CD4-positive, alpha-beta T cell treated with Interleukin-15 for 4 hours (primary cell): ENCODE measurements at places on chromosomes 6 and 20.

- no peak for DNase-seq
Measured at GRCh38 chr20:61611401-61612180, 359.5 kb downstream of the CDH4 start.

GRCh38 chr6:31826793-31827285 is 699 bp upstream of the HSPA1B start:
- DNase-seq: no peak

DNA sequence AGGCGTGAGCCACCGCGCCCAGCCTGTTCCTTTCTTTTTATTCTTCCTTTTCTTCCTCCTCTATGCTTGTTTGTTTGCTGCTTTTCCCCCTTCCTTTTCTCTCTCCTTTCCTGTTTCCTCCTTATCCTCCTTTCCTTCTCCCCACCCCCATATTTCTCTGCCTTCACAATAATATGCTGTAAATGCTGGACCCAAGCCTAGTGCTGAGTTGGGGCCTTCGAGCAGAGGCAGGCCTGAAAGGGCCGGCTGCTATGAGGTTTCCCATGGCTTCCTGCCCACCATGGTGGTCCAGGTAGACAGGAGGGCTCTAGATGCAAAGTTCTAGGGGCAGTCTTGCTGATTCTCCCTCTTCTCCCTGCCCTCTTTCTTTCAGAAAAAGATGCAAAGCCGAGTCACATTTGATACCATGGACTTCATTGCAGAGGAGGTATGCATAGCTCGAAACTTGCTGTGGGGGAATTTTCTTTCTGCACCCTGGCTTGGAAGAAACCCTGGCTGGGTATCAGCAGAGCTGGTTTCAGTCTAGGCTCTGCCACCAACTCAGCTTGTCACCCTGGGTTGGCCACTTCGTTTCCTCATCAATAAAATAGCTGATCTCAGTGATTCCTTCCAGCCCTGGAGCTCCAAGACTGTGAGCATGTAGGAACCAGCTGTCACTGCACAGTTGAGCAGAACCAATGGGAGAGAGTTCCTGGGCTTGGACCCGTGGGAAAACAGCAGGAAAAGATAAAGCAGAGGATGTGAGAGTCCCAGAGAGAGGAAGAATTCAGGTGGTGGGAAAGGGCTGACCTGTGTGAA is 7.4 kb downstream of the CNBD2 start:
- no peak for DNase-seq

DNA sequence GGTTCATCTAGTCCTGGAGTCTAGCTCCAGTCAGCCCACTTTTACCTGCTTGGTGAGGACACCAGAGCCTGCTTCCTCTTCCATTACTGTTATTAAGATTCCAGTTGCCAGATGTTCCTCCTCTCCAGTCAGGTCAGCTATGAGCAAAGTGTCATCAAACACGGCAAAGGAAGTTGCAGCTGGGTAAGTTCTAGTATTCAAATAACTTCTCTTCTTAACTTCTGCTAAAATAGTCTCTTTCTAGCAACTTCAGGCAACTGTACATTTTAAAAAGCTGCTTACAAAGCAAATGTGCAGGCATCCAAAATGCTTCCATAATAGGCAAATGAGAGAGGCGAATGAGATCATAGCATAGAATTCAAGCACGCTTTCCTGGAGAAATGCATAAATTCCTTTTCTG is 18.4 kb upstream of the MRPS18A start:
- DNase-seq: no peak

DNA sequence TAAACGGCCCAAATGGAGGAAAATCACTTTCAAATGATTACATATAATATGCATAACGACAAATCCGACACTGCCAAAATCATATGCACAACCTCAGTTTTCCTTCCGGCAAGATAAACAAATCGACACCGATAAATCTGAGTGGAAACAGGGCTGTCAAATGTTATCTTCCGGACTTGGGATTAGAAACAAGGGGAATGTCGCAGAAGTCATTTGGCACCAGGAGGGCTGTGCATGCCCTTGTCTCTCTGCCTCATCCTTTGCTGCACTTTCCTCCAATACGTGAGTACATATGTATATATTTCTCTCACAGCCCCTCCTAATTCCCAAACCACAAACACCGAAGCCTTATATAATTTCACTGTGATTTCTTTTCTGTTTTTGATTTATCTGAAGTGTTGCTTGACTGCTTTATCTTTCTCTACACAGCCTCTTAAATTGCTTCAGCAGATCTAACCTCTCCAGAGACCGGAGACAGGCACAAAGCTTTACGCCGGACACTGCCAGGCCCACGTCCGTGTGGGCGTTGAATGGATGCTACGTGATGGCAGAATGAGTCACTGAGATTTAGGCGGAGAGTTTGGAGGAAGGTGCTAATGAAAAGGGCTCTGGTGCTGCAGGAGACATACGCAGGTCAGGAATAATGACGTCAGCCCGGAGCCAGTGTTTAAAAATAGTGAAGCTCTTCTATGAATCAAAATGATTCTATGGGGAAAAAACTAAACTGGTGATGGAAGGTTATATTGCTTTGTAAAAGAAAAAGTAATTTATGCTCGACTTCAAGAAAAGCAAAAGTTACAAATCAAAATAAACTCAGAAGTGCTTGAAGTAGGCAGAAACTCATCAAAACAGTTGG is 21.0 kb upstream of the PRELID3B start:
- no peak for DNase-seq

GRCh38 chr6:53582963-53583362 is 38.1 kb upstream of the GCLC start:
- no peak for DNase-seq

GRCh38 chr6:16162003-16162402 is 33.1 kb downstream of the MYLIP start:
- DNase-seq: no peak

DNA sequence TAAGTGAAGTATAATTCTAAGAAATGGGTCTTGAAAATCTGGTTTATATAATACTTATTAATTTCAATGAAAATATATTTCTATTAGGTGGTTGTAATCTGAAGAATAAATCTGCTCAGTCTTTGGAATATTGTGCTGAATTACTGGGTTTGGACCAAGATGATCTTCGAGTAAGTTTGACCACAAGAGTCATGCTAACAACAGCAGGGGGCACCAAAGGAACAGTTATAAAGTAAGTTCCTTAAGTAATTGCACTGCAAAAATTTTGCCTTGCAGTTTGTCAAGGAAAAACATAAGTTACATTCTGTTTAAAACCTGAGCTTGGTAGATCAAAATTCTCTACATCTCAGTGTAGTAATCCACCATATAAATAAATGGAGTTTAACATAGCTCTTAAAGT is 106.0 kb downstream of the MYO6 start:
- peak; percentile 24 for DNase-seq

DNA sequence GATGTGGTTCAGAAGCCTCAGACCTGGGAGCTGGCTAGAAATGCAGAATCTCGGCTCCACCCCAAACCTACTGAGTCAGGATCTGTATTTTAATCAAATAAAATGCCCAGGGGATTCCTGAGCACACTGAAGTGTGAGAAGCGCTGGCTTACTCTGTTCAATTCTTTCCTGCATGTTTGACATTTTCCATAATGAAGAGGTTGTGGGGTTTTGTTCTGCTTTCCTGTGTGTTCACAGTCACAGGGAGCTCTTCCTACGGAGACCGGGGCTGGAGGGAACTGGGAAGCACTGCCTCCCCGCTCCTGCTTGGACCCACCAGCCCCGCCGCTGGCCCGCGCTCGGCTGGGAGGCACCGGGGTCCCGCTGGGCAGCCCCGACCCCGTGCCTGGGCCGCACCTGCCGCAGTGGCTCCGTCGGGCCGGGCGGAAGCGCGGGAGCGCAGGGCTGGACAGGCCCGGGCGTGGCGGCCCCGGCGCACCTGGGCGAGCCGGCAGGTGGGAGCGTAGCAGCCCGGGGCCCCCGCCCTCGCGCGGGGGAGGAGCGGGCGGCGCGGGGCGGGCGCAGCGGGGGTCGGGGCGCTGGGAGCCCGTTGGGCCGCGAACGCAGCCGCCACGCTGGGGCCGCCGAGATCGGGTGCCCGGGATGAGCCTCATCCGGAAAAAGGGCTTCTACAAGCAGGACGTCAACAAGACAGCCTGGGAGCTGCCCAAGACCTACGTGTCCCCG is at the start of gene MAPK13:
MAPK13 (plus strand) TSS at position 573 of the 726 bp plus-strand sequence; CDS start at position 643, 70 bp downstream.
- peak; percentile 18 for DNase-seq

DNA sequence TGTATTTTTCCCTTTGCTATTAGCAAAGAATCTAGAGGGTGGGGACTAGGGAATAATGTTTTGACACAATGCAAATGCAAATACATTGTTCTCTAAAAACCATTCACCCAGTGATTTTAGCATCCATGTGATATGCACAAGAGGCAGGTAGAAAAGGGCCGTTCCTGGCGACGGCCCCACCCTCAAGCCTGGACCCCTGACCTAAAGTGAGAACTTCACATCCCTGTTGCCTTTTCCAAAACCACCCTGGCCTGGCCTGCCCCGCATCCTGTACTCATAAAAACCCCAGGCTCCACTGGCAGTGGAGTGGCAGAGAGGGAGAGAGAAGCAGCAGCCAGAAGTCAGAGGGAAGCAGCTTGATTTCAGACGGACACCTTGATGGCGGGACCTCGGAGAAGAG is 48.5 kb downstream of the MAP1LC3A start:
- no peak for DNase-seq

GRCh38 chr6:1110164-1110563 is 201.7 kb upstream of the FOXQ1 start:
- DNase-seq: no peak

GRCh38 chr20:45911486-45912343 is at the start of gene PLTP:
Gene PLTP (minus strand): TSS chr20:45912155. CDS start chr20:45911452, 703 bp downstream.
- DNase-seq: no peak

DNA sequence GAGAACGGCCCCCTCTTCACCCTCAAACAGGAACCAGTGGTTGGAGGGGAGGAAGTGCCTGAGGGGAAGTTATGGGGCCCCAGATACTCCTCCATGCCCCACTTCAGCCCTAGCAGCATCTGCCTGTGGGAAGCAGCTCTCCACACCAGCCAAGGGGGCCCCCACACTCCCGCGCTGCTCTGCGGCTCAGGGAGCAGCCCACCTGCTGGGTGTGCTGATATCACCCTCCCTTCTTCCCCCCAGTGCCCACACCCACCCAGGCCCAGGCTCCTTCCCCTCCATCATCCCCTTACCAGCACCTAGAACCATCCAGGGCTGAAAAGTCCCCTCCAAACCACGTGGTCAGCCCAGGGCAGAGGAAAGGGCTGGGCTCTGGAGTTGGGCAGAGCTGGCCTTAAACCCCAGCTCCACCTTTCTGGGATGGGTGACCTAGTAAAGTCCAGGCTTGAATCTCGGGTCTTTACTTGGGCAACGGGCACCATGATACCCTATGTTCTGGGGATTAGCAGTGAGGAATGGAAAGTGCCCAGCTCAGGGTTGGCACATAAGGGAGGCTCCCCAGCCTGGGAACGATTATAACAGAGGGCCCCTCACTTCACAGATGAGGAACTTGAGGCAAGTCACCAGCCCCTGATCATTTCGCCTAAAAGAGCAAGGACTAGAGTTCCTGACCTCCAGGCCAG is 663 bp downstream of the LST1 start:
- no peak for DNase-seq
